ENCODE measurements at places on chromosomes 13 and 19. TPM values are rescaled to one million over a fixed set of nuclear protein-coding genes. Genes with fewer than 3 reads are reported as not detected.

GRCh38 chr13:114131583-114132418 is 622 bp downstream of the RASA3 start:
- no peaks in the 10 kb centered on the region for H3K36me3 ChIP-seq
- no peaks in the 10 kb centered on the region for H3K27me3 ChIP-seq
- peak overlapping the region; percentile 86 for H3K27ac ChIP-seq

- no peak for DNase-seq
- H3K4me1 ChIP-seq: no peaks in the 10 kb centered on the region
- H3K27me3 ChIP-seq: no peaks in the 10 kb centered on the region
Measured at GRCh38 chr13:62633448-62633847, 1217.8 kb upstream of the PCDH20 start.

- H3K4me1 ChIP-seq: no peaks in the 10 kb centered on the region
- no peak overlapping the region for H3K27ac ChIP-seq
- H3K36me3 ChIP-seq: no peaks in the 10 kb centered on the region
- no peaks in the 10 kb centered on the region for H3K27me3 ChIP-seq
Measured at GRCh38 chr19:13574933-13575332, 68.7 kb upstream of the CACNA1A start.

The DLL3 gene
- total RNA-seq: not detected

DNA sequence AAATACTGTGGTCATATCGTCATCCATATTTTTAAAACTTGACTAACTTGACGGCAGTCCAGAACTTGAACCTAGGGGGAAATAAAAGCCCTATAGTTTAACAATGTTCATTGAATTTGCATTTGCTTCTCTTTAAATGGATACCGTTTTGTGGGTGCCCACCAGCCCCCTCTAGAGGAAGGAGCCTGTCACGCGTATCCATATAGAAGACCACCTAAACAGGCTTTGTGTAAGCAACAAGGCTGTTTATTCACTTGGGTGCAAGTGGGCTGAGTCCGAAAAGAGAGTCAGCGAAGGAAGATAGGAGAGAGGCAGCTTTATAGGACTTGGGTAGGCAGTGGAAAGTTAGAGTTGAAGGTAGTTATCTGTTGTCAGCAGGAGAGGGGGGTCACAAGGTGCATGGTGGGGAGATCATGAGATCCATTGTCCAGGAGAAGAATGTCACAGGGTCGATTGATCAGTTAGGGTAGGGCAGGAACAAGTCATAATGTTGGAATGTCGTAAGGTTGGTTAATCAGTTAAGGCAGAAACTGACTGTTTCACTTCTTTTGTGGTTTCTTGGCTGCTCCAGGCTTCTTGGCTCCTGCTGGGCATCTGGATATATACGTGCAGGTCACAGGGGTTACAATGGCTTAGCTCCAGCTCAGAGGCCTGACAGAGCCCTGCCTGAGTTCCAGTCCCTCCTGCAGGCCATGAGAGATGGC is 42.5 kb upstream of the ANKRD10 start:
- no peak for DNase-seq
- H3K27ac ChIP-seq: no peak overlapping the region
- no peaks in the 10 kb centered on the region for H3K36me3 ChIP-seq
- peaks cover 10% of the 10 kb centered on the region for H3K4me1 ChIP-seq
- no peaks in the 10 kb centered on the region for H3K27me3 ChIP-seq
- H3K4me3 ChIP-seq: no peak overlapping the region

The ZNF787 gene
- total RNA-seq: 11.8 TPM

GRCh38 chr13:52414963-52415362 is 9.0 kb upstream of the THSD1 start:
- H3K27ac ChIP-seq: no peak overlapping the region
- no peaks in the 10 kb centered on the region for H3K4me1 ChIP-seq
- H3K27me3 ChIP-seq: no peaks in the 10 kb centered on the region
- H3K36me3 ChIP-seq: peaks cover 22% of the 10 kb centered on the region
- H3K4me3 ChIP-seq: no peak overlapping the region
- no peak for DNase-seq

The ZNF790 gene
- total RNA-seq: 13.3 TPM

DNA sequence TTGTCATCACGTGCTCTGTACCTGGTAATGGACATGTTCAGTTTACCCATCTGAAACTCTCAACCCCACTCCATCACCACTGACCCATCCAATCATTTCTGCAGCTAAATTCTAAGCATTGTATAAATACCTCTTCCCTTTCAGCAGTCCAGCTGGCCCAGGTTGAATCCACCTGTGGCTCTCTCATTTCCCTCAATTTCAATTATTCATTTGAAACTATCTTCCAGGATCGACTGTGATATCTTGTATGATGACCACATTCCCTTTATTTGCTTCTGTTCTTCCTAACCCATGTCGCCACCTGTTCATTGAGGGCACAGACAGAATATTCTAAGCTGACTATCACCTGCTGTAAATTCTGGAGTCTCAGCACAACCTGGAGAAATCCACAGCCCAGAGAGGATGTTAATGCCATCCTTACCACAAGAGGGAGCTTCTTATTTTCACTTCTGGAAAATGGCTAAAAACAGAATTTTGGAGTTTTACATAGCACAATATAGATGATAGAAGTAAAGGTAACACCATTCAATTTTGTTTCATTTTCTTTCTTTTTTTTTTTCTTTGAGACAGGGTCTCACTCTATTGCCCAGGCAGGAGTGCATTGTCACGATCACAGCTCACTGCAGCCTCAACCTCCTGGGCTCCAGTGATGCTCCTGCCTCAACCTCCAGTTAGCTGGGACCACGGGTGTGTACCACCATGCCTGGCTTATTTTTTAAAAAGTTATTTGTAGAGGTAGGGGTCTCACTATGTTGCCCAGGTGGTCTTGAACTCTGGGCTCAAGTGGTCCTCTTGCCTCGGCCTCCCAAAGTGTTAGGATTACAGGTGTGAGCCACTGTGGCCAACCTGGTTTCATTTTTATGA is 38.6 kb downstream of the ZNF823 start:
- no peak overlapping the region for H3K27ac ChIP-seq
- no peak overlapping the region for H3K4me3 ChIP-seq
- DNase-seq: no peak
- H3K36me3 ChIP-seq: no peaks in the 10 kb centered on the region

DNA sequence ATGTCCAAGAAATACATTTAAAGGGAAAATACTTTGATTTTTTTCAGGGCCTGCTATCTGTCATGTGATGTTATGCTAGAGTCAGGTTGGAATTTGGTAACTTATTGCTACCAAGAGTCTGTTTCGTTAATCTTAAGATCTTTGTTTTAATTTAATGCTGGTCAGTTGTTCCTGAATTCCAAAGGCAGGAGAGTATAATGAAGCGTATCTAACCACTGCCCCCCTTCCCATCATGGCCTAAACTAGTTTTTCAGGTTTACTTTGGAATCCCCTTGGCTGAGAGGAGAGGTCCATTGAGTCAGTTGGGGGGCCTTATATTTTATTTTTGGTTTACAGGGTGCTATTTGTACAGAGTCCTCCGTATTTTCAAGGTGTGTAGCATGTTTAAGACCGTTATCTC is 116.3 kb upstream of the SLC7A1 start:
- DNase-seq: no peak
- H3K4me3 ChIP-seq: no peak overlapping the region
- no peaks in the 10 kb centered on the region for H3K4me1 ChIP-seq

- no peaks in the 10 kb centered on the region for H3K27me3 ChIP-seq
- H3K27ac ChIP-seq: no peak overlapping the region
- H3K4me1 ChIP-seq: peaks cover 10% of the 10 kb centered on the region
- no peak overlapping the region for H3K4me3 ChIP-seq
Measured at GRCh38 chr19:28494461-28494860, 718.5 kb downstream of the UQCRFS1 start.

DNA sequence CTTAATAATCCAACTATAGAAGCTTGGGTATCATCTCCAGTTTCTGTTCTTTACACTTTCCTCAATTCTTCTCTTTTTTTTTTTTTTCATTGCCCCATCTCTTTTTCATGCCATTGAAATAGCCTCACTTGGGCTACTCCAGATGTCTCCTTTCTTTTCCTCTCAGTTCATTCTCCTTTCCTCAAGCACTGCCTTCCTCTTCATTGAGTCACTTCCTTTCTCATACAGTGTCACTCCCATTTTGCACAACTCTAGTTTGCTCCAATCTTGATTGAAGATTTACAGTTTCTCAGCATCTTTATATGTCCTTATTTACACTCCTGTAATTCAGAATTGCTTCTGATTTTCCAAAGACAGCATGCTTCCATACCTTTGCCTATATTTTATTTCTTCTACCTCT is 61.3 kb downstream of the IPO5 start:
- no peak overlapping the region for H3K27ac ChIP-seq
- H3K36me3 ChIP-seq: peaks cover 100% of the 10 kb centered on the region
- no peak overlapping the region for H3K4me3 ChIP-seq
- DNase-seq: no peak

The TEKTIP1 gene
- not detected for total RNA-seq

The DHDH gene
- total RNA-seq: not detected

The COL5A3 gene
- total RNA-seq: 19.9 TPM

The PSG3 gene
- total RNA-seq: not detected

DNA sequence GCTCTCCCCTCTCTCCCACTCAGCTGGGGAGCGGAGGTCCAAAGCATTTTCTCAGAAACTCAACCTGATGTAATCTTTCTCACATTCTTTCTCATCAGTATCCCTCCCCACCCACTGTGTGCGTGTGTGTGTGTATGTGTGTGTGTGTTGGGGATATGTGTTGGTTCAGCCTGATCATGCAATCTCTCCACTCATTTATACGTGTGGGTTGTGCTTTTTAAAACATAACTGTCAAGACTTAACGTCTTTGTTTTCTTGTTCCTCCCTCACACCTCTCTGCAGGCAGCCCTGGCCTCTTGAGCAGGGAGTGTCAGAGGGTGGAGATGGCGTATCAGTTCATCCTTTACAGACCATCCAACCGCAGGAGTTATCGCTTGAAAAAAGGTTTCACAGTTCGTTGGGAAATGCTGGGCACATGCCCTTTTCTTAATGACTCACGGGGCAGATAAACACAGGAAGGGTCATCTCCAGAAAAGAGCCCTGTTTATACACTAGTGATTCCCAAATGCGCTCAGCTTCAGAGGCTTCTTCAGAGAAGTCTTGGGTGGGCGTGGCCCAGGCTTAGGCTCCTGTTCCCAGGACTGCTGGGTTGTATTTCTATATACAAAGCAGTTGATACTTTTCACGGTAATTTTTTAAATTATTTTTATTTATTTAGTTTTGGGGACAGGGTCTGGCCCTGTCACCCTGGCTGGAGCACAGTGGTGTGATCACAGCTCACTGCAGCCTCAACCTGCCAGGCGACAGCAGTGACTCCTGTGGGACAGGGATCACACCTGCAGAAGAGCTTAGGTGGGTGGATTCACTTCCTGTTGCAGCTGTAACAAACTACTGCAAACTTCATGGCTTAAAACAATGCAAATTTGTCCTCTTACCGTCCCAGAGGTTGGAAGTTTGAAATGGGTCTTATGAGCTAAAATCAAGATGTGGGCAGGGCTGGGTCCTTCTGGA is 60.3 kb downstream of the CCDC70 start:
- H3K27ac ChIP-seq: no peak overlapping the region
- no peak for DNase-seq
- H3K36me3 ChIP-seq: peaks cover 7% of the 10 kb centered on the region
- H3K4me1 ChIP-seq: no peaks in the 10 kb centered on the region
- H3K4me3 ChIP-seq: no peak overlapping the region

- peak overlapping the region; percentile 96 for H3K27ac ChIP-seq
- DNase-seq: no peak
Measured at GRCh38 chr19:45785097-45785496, 2.8 kb upstream of the DMPK start.

GRCh38 chr19:55353803-55354697 is 469 bp downstream of the COX6B2 start:
- no peaks in the 10 kb centered on the region for H3K36me3 ChIP-seq
- peak; percentile 81 for DNase-seq
- no peaks in the 10 kb centered on the region for H3K4me1 ChIP-seq
- H3K4me3 ChIP-seq: peak overlapping the region; percentile 38
- peaks cover 73% of the 10 kb centered on the region for H3K27me3 ChIP-seq

The SBSN gene
- not detected for total RNA-seq

DNA sequence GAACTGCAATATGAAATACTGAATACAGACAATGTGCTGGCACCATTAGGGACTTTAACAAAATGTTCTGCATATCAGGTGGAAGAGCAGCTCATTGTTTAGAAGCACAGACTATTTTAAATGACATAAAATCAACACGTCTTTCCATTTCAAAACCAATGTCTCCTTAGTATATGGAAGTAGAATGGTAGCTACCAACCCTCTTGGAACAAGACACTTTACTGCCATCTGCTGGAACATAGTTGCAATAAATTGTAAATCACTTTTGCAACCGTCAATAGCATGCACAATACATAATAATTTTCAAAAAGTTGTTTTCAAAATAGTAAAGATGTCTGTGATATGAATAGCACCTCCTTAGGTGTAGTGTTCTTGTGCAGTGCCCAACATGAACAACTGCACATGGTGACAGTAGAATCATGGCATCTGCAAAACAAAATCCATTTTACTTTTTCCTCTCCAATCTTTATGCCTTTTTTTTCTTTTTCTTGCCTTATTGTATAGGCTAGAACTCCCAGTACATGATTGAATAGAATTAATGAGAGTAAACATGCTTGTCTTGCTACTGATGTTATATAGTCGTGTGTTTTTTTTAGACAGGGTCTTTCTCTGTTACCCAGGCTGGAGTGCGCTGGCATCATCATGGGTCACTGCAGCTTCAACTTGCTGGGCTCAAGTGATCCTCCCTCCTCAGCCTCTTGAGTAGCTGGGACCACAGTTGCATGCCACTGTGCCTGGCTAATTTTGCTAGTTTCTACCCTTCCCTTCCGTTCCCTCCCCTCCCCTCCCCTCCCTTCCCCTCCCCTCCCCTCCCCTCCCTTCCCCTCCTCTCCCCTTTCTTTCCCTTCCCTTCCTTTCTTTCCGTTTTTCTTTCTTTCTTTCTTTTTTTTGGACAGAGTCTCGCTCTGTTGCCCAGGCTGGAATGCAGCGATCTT is 7.8 kb upstream of the LYPD5 start:
- H3K4me1 ChIP-seq: no peaks in the 10 kb centered on the region
- H3K4me3 ChIP-seq: no peak overlapping the region
- no peaks in the 10 kb centered on the region for H3K36me3 ChIP-seq
- H3K27me3 ChIP-seq: no peaks in the 10 kb centered on the region
- H3K27ac ChIP-seq: no peak overlapping the region

- no peaks in the 10 kb centered on the region for H3K36me3 ChIP-seq
- no peak for DNase-seq
- H3K27ac ChIP-seq: no peak overlapping the region
- no peak overlapping the region for H3K4me3 ChIP-seq
Measured at GRCh38 chr13:25803641-25804040, 248.2 kb downstream of the SHISA2 start.

GRCh38 chr13:49655906-49656305 is 27.6 kb downstream of the ARL11 start:
- H3K27me3 ChIP-seq: no peaks in the 10 kb centered on the region
- no peak overlapping the region for H3K4me3 ChIP-seq
- no peaks in the 10 kb centered on the region for H3K36me3 ChIP-seq
- peaks cover 6% of the 10 kb centered on the region for H3K4me1 ChIP-seq
- no peak overlapping the region for H3K27ac ChIP-seq
- DNase-seq: no peak
